ENCODE measurements at places on chromosomes 6 and 20.

GRCh38 chr20:57712851-57713504 is 3.2 kb upstream of the PMEPA1 start:
- no peak for DNase-seq

GRCh38 chr6:38824243-38824894 is 109.3 kb downstream of the DNAH8 start:
- no peak for DNase-seq

GRCh38 chr6:111600588-111601445 is 4.9 kb downstream of the TRAF3IP2 start:
- DNase-seq: no peak

GRCh38 chr6:138498629-138499302 is 528 bp downstream of the NHSL1 start:
- no peak for DNase-seq

GRCh38 chr6:142884214-142885035 is 60.6 kb downstream of the HIVEP2 start:
- no peak for DNase-seq

DNA sequence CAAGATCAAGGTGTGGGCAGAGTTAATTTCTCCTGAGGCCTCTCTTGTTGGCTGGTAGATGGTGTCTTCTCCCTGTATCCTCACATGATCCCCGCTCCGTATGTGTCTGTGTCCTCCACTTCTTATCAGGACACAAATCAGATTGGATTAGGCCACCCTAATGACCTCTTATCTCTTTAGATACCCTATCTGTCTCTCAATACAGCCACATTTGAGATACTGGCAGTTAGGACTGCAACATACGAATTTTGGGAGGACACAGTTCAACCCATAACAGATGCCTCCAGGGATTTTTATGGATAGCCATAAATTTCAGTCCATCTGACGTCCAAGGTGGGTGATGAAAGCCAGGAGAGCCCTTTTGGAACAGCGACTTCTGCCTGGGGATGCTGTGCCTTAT is 369.0 kb downstream of the NRN1 start:
- DNase-seq: no peak

GRCh38 chr6:110646951-110647910 is 168.0 kb downstream of the CDK19 start:
- no peak for DNase-seq

DNA sequence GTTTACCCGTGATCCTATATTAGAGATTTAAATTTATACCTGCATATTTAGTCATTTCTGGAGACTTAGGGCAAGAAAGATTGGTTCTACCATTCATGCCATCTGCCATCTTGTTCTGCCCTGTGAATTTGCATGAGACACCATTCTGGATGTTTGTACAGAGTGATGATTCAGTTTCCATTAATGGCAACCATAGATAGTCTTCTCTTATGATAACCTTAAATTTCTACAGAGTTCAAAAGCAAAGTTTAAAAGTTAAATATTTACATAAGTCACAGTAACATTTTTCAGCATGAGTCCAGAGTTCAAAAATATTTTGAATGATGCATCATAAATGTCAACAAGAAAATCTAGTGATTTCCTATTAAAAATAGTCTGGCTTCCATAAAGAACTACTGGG is 23.2 kb downstream of the PLCB1 start:
- DNase-seq: no peak

DNA sequence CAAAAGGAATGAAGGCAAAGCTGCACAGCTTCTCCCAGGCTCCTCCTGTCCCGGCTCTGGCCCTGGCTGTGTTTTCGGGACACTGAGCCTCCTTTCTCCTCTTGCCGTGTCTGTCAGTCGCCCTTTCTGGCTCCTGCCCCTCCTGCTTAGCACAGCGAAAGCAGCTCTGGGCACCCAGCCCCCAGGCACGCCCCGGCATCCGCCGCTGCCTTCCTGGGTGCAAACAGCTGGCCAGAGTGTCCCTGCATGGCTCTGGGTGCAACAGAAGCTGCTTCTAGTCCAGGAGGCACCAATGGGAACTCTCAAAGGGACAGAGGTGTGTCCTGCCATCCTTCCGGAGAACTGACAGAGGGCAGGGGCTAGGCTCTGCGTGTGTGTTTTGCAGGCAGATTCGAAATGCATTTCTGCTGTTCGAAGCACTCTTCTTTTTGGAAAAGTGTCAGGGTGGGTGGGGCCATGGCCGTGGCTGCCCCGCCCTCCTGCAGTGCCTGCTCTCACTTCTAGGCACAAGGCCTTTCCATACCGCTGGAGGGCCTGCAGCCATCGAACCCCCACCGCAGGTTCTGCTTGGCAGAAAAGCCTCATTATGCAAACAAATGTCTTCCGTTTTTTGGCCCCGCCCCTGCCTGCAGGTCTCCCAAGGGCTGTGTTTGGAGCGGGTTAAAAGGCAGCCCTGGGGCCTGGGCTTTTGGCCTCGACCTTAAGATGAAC is 15.5 kb downstream of the COL9A3 start:
- DNase-seq: no peak

DNA sequence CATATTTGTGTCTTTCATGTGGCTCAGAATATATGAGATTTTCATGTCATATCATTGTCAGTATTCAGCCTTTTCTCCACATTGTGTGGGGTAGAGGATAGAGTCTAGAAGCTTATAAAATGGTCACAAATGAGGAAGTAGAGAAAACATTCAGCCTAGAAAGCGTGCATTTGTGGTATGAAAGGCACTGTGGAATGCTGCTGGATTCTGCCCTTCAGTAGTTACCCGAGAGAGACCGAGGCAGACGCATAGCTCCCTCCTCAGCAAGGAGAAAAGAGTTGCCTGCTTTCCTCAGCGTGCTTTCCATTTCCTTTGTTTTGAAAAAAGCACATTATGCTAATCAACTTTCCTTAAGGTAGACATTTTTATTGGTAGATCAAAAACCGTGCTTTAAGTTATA is 28.7 kb downstream of the MYB start:
- DNase-seq: no peak

DNA sequence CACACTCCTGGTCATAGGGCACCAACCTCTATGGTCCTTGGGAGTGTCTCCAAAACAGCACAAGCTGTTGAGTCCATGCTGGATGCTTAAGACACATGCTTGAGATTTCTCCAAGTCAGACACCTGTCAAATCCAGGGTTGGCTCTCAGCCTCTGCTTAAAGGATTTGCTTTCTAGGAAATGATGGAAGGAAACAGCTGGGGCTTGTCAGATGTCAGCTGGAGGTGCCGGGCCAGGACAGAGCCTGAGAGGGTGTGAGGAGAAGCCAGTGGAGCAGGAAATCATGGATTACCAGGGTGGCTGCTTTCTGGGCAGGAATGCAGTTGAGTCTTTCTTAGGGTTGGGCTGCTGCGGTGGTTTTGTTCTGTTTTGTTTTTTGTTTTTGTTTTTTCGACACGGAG is 83.0 kb upstream of the FAM184A start:
- DNase-seq: no peak

DNA sequence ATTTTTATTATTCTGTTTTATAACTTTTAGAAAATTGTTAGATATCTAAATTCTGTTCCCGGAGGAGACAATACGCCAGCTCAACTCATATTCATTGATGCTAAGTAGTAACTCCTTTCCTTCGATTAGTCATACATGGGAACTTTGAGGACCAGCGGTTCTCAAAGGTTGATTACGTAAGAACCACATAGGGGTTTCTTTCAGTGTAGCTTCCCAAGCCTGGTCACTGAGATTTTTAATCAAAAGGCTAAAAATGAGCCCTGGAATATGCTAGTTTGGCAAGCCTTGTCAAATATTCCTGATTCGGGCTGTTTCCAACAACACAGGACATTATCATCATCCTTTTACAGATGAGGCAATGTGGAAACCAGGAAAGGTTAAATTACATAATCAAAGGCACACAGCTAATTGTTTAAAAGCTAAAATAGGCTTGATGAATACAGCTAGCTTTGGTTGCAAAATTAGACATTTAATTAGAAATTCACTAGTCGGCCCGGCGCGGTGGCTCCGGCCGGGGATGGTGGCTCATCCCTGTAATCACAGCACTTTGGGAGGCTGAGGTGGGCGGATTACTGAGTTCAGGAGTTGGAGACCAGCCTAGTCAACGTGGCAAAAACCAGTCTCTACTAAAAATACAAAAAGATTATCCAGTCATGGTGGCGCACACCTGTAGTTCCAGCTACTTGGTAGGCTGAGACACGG is 14.6 kb upstream of the MEI4 start:
- DNase-seq: no peak

DNA sequence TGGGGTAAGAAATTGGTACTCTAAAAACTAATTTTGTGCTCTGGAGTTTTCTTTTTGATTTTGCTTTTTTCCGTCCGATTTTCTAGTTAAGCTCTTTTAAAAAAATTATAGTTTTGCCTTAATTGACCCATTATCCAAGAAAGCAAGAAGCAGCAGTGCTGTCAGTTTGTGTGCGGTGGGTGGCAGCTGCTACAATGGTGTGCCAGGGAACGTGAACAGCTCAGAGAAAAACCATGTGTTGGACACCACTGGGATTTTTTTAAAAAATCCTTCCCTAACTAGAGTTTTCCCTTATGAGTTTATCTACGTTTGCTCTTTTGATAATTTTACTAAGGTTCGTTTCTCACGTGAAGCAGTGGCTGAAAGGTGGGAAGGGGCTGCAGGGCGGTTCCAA is 8.0 kb downstream of the MAP3K5 start:
- DNase-seq: no peak

- DNase-seq: no peak
These were observed 729.5 kb downstream of the KIF16B start for GRCh38 chr20:15843777-15844176.

DNA sequence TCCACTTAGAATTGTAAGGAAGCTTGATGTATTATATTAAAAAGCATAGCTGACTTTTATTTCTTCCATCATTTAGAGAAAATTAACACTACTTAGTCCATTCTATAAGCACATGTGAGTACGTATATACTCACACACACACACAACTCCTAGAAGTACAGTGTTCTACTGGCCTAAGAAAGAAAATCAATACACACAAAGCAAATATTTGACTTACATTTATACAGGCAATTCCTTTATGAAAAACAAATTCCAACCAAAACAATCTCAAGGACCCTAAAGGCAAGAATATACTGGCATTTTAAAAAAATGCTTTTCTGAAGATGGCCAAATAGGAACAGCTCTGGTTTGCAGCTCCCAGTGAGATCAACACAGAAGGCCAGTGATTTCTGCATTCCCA is 71.9 kb downstream of the NRSN1 start:
- no peak for DNase-seq

GRCh38 chr6:21039926-21040325 is 505.7 kb downstream of the CDKAL1 start:
- no peak for DNase-seq

DNA sequence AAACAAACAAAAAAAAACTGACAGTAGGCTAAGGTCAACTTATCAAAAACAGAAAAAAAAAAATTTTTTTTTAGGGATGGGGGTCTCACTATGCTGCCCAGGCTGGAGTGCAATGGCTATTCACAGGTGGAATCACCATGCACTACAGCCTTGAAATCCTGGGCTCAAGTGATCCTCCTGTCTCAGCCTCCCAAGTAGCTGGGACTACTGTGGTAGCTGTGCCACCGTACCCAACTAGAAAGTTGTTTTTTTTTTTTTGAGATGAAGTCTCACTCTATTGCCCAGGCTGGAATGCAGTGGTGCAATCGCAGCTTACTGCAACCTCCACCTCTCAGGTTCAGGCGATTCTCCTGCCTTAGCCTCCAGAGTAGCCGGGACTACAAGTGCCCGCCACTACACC is 2.1 kb downstream of the COMMD7 start:
- no peak for DNase-seq

GRCh38 chr20:11195169-11195568 is 521.4 kb upstream of the JAG1 start:
- DNase-seq: no peak

DNA sequence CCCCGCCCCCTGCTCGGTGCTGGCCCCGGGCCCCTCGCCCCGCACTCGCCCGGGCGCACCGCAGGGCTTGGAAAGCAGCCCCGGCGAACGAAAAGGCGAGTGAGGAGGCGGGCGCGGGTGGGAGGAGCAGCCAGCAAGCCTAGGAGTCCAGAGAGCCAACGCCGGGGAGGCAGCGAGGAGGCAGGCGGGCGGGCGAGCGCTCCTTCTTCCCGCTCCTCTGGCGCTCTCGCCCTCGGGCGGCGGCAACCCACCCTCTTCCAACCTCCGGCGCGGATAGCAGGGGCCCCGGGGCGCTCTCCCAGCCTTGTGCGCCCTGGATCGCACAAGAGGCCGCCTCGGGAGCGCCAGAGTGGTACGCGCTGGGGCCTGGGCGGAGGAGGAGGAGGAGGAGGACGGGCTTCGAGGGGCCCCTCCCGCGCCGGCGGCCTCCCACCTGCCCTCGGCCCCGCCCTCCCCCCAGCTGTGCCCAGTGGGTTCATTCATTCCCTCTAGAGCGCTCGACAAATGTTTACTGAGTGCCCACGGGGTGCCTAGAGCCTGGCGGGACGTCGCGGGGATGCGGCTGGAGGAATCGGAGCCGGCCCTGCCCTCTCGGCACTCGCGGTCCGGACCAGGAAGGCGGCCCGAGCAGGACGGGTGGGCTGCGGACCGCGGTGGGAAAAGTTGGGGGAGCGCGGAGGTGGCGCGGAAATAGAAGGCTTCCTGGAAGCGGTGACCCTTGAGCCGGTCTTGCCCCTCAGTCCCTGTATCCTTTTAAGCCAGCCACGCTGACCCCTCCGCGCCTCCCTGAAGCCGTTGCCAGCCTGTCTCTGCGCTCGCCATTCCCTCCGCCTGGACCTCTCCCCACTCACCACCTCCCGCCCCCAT is at the start of gene BMP7:
BMP7 (minus strand) TSS at position 351 of the 867 bp plus-strand sequence. CDS start 519 bp downstream, outside the sequence.
- DNase-seq: no peak

DNA sequence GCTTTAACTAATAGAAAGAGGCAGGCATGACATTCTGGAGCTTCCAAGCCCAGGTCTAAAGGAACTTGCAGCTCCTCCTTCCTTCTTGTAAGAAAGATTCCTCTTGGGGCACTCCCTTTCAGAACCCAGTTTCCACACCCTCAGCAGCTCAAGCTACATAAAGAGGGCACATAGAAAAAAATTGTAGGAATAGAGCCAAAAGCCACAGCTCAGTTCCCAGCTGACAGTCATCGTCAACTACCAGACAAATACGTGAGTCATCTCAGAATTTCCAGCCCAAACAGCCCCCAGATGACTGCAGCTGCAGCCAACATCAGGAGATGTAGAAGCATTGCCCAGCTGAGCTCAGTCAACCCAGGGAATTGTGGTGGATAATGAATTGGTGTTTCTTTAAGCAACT is 349.8 kb upstream of the ARID1B start:
- no peak for DNase-seq

- DNase-seq: no peak
These were observed 119.8 kb downstream of the SGK1 start for GRCh38 chr6:134198093-134198492.

DNA sequence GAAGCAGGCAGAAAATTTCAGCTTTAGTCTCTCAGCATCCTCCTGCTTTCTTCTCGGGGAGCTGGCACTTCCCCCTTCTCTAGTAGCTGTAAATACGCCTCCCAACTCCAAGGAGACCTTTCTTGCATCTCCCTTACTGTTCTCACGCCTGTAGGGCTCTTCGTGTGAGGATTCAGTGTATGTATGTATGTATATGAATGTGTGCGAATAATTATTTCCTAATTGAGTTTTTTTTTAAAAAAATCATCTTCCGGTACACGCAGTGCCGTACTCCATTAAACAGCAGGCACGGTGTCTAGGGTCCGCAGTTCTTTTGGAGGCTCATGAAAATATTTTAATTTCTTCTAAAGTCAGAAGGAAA is 85.4 kb downstream of the HFE start:
- no peak for DNase-seq
